ENCODE measurements at places on chromosomes 3 and 15.
A peak's percentile ranks its signal among the peaks of the same experiment; 100 is the strongest.

GRCh38 chr15:85550283-85550682, 169.9 kb downstream of the AKAP13 start:
- no peak for DNase-seq

- DNase-seq, result no peak
Observed at GRCh38 chr3:121601212-121601812, 8.1 kb downstream of the FBXO40 start.

GRCh38 chr15:58701376-58701775, 48.1 kb downstream of the ADAM10 start:
- no peak for DNase-seq

DNA sequence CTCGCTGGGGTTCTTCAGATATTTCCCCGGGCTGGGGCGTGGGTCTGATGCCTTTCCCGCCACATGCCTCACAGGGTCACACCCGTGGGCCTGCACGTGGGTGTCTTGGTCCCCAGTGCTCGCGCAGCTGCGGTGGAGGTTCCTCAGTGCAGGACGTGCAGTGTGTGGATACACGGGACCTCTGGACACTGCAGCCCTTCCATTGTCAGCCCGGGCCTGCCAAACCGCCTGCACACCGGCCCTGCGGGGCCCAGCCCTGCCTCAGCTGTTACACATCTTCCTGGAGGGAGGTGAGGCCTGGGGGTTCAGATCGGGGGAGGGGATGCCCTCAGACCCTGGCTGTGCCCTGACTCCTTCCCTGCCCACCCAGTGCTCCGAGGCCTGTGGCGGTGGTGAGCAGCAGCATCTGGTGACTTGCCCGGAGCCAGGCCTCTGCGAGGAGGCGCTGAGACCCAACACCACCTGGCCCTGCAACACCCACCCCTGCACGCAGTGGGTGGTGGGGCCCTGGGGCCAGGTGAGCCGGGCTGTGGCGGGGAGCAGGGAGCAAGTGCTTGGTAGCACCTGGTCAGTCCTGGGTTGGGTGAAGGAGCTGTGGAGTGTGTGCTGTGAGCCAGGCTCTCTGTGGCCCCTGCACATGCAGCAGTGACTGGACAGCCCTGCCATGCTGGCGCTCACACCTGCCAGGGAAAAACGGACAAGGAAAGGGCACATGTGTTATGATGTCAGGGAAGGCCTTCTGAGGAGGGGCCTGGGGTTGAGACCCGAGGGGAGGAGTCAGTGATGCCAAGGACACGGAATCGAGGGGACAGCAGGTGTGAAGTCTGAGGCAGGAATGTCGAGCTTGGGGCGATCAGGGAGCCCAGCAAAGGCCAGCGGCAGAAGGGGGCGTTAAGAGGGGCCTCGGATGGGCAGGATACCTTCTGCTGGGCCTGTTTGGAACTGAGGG, 88.9 kb downstream of the TBC1D2B start:
- no peak for DNase-seq

- DNase-seq, result peak; percentile 78
Observed at GRCh38 chr3:156787926-156788663, 38.1 kb upstream of the LEKR1 start.

DNA sequence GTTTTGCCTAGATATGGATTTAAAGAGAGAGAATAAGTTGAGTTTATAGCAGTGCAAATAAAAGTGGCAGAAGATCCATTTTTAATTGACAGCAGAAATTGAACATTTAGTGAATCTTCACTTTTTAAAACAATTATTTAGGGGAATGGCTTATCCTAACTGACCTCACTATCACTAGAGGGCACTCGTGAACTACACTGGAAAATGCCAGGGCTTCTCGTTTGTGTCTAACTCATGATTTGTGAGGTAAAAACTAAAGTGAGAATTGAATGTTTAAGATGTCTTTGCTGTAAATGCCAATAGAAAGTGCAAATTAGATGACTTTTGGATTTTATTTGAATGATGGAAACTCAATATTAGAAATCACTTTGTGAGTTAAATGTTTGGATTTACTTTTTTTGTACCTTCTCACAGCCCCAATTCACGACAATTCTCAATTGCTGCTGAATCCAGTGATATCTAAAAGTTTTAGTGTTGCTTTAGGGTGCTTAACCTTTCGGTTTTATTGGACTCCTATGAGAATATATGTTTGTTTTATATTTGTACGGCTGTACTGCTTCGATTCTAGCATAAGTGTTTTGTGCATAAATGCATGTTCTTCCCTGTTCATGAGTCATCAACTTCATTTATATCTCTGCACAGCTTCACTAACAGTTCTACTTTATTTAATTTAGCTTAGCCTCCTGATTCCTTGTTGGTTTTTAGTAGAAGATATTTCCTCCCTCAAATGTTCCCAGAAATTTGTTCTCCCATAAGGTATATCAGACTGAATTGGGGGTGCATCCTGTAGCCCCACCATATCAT, 462.1 kb downstream of the MFSD1 start:
- DNase-seq, result peak; percentile 37

GRCh38 chr15:75493732-75494131, 42.2 kb upstream of the SIN3A start:
- DNase-seq, result no peak

- no peak for DNase-seq
Observed at GRCh38 chr15:63601704-63602185, 4.6 kb downstream of the FBXL22 start.

DNA sequence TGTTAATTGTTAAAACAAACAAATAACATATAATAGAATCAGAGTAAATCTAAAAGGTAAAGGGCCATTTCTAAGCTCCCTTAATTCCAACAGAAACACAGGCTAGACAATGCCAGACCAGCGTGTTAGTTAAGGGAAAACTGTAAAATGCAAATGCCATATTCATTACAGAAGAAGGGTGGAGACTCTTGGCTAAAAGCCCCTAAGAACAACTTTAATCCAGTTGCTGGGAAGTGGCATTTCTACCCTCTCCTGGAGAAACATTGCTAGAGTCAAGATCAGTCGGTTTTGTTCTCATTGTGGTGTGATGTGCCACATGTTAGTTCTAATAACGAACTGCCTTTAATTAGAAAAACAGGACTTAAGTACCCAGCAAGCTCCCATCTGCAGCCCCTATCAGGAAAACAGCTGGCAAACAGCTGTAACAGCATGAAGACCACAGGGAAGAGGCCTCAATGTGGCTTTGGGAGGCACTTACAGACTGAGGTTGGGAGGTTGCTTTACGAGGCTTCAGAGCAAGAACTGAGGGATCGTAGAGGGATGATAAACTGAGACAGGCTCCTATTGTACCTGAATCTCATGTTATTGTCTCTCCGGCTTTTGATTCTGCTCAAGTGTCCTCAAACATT, 1134.8 kb downstream of the ROBO1 start:
- DNase-seq, result no peak

- no peak for DNase-seq
Observed at GRCh38 chr15:70494852-70495571, 268.3 kb downstream of the UACA start.

- DNase-seq, result no peak
Observed at GRCh38 chr3:143536817-143537535, 311.3 kb downstream of the SLC9A9 start.

- no peak for DNase-seq
Observed at GRCh38 chr15:70539409-70539808, 223.9 kb downstream of the UACA start.

- no peak for DNase-seq
Observed at GRCh38 chr15:68318931-68319909, 41.7 kb downstream of the FEM1B start.

GRCh38 chr3:56209982-56210751, 258.1 kb downstream of the ERC2 start:
- no peak for DNase-seq

DNA sequence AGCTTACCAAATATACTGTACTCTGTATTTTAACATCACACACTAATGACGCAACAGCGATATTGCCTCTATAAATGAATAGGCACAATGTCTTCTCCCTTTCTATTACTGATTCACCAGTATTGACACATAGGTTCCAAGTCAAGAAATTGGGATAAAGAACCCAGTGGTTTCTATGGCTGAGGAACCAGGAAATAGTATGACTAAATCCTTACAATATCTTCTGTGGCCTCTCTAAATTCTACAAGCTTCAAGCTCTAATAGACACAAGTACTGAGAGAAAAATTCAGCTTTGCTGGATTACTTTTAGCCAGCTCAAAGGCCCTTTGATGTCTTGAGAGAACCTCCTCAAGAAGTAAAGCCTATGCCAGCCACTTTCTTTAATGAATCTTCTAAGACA, 162.5 kb downstream of the DPH6 start:
- DNase-seq, result no peak

DNA sequence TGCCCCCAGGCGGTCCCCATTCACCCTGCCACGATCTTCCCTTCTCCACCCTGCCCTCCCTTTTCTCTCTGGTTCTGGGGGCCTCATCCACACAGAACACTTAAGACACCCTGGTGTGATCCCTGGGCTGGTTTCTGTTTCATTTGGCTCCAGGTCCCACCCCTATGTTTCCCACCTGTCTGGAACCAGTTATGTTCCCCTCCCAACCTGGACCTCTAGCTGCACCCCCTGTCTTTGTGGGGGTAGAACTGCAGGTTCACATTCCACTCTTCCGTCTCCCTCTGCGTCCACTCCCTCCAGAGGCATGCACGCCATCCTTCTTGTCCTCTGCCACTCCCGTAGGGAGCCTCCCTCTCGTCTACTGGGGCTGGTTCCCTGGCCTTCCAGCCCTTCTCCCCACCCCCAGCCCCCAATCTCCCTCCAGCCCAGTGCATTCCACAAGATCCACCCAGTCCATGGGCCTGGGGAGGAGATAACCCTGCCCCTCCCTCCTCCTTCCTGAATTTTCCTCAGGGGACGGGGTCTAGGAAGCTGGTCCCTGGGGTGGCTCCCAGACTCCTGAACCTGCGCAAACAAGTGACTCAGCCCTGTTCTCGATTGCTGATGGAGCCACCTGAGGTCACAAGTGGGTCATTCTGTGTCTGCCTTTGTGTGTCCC, 73.8 kb downstream of the ABTB1 start:
- DNase-seq, result no peak

DNA sequence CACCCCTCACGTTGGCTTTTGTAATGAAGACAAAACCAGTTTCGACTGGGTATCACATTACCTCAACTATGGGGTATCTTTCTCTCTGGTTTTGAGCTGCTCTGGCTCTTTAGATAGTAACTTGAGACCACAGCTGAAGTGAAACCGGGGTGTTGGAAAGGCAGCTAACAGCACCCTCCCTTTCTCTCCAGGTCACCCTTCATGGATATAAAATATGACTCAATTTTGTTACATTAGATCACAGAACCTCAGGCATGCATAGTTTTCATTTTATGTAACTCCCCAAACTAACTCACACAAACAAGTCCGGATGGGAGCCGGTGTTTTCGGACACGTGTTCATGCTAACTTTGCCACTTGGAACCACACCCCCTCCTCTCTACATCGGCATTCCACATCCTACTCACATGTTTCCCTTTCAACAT, 90.7 kb downstream of the NR2F2 start:
- DNase-seq, result no peak

DNA sequence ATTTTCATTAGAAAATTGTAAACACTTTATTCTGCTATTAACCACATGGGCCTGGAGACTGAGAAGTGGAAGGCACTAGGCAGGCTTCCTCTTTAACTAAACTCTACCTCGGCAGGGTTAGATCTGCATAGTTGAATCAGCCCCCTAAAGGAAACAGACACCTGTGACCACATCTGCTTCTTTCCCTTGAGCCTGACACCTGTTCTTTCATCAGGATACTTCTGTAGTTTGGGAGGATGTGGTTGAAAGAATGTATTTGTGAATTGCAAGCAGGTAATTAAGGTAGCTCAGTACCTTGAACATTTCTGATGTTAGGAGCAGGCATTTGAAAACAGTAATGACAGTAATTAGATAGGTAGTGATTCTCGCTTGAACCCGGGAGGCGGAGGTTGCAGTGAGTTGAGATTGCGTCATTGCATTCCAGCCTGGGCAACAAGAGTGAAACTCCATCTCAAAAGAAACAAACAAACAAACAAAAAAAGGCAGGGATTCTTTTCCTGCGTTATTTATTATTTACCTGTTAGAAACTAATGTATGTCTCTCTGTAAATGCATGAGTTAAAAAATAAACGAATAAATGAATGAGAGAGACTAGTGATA, 468.5 kb downstream of the NLGN1 start:
- no peak for DNase-seq

- DNase-seq, result peak; percentile 57
Observed at GRCh38 chr15:38297623-38298388, 45.2 kb downstream of the SPRED1 start.

GRCh38 chr15:81880314-81880713, 165.5 kb downstream of the MEX3B start:
- DNase-seq, result no peak

DNA sequence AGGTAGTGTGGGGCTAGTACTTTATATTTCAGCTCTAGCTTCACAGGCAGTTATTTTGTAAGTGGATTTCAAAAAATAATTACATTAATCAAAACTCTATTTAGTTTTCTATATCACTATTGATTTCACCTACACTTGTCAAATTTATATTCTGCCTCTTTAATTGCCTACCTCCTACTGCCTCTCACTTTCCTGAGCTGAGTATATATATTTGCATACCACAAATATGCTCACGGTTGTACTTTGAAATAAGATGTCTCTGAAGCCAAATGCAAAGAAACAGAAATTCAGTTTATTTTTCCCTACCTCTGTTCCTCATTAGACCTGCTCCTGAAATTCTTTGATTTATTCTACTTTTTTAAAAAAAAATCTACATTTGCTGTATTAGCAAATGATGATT, 309.3 kb upstream of the TGFBR2 start:
- DNase-seq, result no peak

- no peak for DNase-seq
Observed at GRCh38 chr3:130925628-130926027, 31.7 kb downstream of the ATP2C1 start.

DNA sequence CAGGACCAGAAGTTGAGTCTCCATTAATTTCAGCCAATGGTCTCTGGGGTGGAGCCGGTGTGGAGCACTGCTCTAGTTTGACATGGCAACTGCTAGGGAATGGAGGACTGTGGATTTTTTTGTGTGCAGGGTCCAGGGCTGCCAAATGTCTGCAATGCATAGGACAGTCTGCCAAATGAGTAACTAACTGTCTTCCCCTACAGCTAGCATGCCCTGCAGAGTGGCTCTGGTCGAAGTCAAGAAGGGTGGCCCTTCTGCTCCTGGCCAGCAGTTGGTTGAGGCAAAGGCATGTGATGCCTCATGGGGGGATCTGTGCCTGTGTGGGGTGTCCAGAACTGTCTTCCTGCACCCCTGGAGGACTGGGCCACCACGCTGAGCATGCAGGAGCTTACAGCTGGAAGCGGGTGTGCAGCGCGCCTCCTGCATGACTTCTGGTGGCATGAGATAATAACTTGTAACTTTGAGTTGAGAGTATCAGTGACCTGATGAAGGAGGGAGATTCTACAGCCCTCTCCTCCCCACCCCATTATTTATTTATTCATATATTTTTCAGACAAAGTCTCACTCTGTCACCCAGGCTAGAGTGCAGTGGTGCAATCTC, 4.6 kb downstream of the TPRA1 start:
- DNase-seq, result no peak

GRCh38 chr3:52195823-52196331, 2.1 kb upstream of the ALAS1 start:
- DNase-seq, result no peak

DNA sequence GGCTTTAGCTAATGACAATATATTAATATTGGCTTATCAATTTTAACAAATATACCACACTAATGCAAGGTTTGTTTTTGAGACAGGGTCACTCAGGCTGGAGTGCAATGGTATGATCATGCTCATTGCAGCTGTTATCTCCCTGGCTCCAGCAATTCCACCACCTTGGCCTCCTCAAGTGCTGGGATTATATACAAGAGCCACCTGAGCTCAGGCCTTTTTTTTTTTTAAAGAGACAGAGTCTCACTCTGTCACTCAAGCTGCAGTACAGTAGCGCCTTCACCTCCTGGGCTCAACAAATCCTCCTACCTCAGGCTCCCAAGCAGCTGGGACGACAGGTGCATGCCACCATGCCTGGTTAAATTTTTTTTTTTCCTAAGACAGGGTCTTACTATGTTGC, 11.7 kb downstream of the DLG1 start:
- DNase-seq, result no peak
